ENCODE measurements at places on chromosomes 6 and 20. TPM values are rescaled to one million over a fixed set of nuclear protein-coding genes. Genes with fewer than 3 reads are reported as not detected.

DNA sequence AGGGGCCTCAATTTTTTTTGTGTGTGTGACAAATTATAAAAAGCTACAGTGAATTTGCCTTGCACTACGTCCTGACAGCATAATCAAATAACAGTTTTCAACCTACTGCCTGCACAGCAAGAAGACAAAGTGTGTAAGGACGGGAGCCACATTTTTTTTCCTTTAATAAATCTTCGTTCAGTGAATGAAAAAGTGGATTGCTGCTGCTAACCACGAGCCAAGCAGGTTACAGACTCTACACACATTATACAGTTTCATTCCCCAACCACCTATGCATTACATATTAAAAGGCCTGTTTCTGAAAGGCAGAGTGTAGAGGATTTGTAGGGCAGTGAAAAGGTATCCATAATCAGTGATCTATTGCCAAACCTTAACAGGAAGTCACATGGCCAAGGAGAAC, 570.0 kb upstream of the BTBD3 start:
- DNase-seq, result no peak

DNA sequence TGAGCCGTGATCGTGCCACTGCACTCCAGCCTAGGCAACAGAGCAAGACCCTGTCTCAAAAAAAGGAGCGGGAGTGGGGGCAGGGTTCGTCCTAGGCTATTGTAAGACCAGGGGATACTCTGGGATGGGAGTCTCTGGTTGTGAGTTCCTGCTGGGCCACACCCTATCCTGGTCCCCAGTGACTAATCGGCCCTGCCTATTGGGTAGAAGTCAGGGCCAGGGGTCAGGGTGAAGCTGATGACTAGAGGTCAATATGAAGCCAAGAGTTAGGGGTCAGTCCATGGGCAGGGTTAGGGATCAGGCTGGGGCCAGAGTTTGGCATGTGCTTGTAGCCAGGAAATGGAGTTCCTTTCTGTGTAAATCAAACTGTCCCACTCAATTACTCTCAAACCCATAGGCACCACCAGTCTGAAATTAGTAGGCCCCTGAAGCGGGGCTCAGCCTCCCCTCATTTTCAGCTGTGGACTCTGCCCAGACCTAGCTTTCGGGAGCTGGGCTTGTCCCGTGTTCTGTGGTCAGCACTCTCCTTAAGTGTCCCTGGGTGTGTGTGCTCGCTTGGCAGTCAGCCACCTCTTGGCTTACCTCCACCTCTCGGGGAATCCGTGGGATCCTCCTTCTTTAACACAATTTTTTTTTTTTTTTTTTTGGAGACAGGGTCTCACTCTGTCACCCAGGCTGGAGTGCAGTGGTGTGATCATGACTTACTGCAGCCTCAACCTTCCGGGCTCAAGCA, 1.8 kb downstream of the HSPA12B start:
- DNase-seq, result no peak

DNA sequence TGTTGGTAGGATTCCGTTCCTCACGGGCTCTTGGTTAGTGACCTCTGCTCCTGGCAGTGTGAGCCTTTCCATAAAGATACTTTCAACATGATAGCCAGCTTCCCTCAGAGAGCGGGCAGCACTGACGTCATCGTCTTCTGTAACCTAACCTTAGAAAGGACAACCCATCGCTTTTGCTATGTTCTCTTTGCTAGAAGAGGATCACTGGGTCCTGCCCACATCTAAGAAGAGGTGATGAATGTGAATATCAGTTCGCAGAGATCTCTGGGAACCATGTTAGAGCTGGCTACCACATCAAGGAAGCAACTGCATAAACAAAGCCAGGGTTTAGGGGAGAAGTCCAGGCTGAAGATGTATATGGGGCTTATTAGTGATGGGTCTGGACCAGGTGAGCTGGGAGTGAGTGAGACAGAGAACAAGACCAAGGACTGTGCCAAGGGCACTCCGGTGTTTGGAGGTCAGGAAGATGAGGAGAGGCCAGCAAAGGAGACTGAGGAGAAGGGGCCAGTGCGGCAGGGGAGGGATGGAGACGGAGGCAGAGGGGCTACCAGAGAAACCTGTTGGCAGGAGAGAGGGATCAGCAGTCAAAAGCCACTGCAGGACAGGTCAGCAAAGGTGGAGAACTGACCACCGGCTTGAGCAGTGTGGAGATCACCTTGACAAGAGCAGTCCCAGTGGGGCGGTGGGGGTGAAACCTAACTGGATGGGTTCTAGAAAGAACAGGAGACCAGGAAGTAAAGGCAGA, 39.7 kb downstream of the PIM1 start:
- no peak for DNase-seq

GRCh38 chr6:155444120-155444917, 11.3 kb downstream of the NOX3 start:
- peak; percentile 85 for DNase-seq

GRCh38 chr6:166046226-166046625, 121.4 kb downstream of the TBXT start:
- peak; percentile 77 for DNase-seq

DNA sequence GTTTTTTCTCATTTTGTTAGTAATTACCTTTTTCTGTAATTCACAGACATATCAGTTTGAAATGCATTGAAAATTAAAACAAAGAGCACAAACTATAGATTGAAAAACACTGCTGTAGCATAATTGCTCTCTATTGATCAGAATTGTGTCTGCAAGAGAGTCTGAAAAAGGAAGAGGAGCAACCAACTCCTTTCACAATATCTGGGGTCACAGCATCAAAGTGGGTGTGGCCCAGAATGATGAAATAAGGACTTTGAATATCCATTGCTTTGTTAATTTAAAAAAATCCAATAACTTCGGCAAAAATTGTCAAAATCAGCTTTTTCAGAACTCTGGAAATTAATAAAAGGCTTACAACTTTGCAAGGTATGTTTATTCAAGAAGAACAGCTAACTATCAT, 99.2 kb downstream of the MYLK4 start:
- DNase-seq, result no peak

GRCh38 chr6:30157581-30157980, 3.4 kb downstream of the TRIM10 start:
- no peak for DNase-seq

DNA sequence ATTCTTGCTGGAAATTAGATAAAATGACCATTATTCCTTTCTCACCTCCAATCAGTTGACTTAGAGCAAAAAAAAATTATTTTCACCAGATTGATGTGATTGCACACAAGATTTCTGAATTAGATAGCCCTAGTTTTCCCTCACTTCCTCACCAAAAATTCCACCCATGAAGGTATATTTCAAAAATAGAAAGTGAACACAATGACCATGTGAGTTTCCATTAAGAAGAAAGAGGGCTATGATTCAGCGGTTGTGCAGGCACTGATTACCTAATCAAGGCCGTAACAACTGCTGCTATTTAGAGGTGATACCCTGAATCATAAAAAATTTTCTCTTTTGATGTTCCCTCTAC, 19.5 kb upstream of the RALGAPA2 start:
- peak; percentile 66 for DNase-seq

DNA sequence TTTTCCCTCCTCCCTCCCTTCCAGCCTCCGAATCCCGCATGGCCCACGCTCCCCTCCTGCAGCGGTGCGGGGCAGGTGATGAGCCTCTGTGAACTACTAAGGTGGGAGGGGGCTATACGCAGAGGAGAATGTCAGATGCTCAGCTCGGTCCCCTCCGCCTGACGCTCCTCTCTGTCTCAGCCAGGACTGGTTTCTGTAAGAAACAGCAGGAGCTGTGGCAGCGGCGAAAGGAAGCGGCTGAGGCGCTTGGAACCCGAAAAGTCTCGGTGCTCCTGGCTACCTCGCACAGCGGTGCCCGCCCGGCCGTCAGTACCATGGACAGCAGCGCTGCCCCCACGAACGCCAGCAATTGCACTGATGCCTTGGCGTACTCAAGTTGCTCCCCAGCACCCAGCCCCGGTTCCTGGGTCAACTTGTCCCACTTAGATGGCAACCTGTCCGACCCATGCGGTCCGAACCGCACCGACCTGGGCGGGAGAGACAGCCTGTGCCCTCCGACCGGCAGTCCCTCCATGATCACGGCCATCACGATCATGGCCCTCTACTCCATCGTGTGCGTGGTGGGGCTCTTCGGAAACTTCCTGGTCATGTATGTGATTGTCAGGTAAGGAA, at the start of gene OPRM1:
OPRM1 (plus strand) TSS at position 10 of the 612 bp plus-strand sequence; CDS start at position 315, 305 bp downstream.
- DNase-seq, result peak; percentile 26

DNA sequence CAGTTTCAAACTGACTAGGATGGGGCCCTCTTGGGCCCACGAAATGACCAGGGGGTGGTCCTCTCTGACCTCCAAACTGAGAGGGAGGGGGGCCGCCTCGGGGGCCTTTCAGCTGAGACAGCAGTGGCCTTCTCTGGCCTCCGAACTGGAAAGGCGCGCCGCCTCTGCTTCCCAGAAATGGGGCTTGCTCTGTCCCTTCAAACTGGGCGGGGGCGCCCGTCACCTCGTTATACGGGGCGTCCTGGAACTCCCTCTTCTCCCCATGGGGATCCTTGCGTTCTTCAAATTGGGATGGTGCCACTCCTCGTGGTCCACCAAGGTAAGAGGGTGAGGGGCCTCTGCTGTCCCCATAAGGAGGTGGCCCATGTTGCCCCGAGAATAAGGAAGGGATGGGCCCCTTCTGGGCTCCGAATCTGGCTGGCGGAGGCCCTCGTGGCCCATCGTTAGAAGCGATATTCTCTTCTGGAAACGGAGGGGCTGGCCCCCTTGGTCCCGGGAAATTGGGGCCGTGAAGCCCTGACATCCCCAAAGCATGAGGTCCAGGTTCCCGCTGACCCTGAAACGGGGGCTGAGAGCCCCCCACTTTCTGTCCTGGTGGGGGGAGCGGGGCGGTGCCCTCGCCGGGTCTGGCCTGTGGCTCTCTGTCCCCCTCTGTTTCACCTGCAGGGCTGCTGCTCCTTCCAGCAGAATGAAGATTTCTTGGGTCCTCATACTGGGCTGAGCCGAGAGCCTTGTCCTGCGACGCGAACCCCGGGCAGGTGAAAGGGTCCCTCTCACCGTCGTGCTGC, 18.7 kb upstream of the TCFL5 start:
- DNase-seq, result no peak

GRCh38 chr6:16420715-16421461, 182.5 kb downstream of the GMPR start:
- peak; percentile 78 for DNase-seq

- no peak for DNase-seq
Observed at GRCh38 chr20:53678315-53678989, 84.8 kb upstream of the ZNF217 start.

DNA sequence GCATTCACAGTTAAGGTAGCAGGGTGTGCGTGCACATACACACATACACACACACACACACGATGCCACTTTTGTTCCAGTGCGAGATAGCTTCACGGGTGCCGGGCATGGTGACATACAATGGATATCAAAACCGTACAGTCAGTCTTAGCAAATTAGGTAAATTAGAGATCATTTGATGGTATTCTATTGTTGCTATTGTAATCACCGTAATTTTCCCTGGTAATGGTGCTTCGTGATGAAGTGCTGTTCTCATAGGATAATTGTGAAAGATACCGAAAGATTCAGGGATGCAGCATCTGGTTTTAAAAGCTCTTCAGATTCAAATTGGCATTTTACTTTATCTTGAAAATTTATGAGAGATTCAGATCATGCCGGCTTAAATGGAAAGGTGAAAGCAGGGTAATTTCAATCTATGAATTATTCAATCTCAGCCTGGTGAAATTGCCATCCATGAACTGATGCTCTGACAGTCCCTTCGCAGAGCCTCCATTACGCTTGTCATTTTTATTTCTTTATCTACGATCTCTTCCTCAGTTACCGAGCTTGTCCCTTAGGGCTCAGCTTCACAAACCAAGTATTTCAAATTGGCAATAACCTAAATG, 71.3 kb upstream of the SOX4 start:
- DNase-seq, result no peak

DNA sequence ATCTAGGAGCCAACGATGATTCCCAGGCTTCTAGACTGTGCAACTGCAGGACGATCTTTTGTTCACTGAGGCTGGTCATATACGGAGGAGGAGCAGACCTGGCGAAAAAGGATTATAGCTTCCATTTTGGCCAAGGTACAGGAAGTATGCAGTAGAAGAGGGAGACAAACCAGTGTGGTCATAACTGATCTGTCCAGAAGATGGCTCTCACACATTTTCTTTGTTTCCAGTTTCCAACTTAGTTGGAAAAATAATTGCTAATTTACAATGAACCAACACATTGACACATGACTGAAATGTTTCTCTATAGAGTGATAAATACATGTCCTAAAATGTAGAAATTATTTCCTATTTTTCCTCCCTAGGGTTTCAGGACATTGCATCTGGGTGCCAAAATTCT, 364.1 kb upstream of the BTBD3 start:
- DNase-seq, result peak; percentile 39

DNA sequence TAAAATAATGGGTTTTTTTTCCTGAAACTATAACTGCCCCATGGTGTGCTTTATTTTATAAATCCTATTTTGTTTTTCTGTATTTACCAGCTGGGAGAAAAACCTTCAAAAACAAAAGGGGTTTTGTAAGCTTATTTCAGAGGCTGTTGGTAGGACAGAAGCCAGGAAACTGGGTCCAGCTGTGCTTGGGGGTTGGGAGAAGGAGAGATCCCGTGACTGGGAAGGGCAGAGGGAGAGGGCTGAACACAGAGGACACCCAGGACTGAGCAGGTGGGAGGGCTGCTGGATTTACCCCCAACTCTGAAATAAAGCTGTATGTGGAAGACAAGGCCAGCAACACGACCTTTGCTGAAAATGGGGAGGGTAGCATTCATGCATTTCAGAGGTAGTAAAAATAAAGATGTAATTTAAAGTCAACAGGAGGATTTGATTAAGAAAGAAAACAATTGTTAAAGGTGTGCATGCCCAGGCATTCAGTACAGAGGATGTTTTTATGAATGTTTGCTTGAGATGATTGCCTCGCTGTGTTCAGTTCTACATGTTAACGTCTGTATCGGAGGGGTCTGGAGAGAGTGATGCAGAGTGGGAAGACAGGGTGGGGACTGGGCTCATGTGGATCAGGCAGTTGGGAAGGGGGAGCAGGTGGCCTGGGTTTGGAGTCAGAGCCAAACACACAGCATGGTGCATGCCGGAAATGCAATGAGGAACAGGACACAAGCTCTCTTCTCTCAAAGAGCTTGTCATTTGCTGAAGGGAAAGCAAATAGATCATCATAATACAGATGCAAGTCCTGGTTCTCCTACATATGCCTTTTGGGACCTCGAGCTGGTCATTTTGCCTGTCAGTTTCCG, 21.4 kb downstream of the ARFGEF3 start:
- no peak for DNase-seq

DNA sequence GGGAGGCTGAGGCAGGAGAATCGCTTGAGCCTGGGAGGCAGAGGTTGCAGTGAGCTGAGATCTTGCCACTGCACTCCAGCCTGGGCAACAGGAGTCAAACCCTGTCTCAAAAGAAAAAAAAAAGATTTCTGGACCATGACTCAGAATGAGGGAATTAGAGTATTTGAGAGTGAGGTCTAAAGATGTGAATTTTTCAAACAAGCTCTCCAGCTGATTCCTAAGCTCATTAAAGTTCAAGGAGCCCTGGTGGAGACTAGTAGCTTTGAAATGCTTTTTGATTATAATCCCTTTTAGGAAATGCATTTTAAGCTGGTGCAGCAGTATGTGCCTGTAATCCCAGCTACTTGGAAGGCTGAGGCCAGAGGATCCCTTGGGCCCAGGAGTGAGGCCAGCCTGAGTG, 21.8 kb upstream of the SRF start:
- peak; percentile 46 for DNase-seq

GRCh38 chr6:52393780-52394179, 26.4 kb upstream of the EFHC1 start:
- DNase-seq, result no peak

- peak; percentile 12 for DNase-seq
Observed at GRCh38 chr20:58636983-58637421, 14.1 kb upstream of the STX16 start.

The HTR1E gene
- not detected for total RNA-seq

The OPRM1 gene
- total RNA-seq, result not detected

The NOX3 gene
- total RNA-seq, result not detected

The GDAP1L1 gene
- not detected for total RNA-seq

The GSTA2 gene
- 0.12 TPM for total RNA-seq

The BPIFB2 gene
- not detected for total RNA-seq

The MCCD1 gene
- total RNA-seq, result not detected

The SLC17A4 gene
- not detected for total RNA-seq

All from M059J (cell line).